ENCODE measurements at places on chromosomes 1 and 21. TPM values are rescaled to one million over a fixed set of nuclear protein-coding genes. Genes with fewer than 3 reads are reported as not detected.

The CCDC30 gene
- polyA plus RNA-seq: 0.12 TPM

The STIL gene
- polyA plus RNA-seq: 3.8 TPM

The RIMS3 gene
- polyA plus RNA-seq: 1.1 TPM

The GJA9 gene
- 0.38 TPM for polyA plus RNA-seq

The ATP1B1 gene
- polyA plus RNA-seq: 32.8 TPM

DNA sequence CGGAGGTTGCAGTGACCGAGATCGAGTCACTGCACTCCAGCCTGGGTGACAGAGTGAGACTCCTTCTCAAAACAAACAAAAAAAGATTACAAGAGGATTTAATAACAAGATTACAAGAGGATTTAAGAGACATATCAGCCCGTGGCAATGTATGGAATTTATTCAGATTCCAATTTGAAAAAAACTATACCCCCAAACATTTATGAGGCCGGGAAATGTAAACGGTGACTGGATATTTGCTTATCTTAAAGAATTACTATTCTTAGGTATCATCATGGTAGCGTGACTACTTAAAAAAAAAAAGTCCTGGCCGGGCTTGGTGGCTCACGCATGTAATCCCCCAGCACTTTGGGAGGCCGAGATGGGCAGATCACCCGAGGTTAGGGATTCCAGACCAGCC lies 21.2 kb upstream of the ELK4 start:
- no peak overlapping the region for H3K4me3 ChIP-seq
- no peaks in the 10 kb centered on the region for H3K27me3 ChIP-seq
- H3K27ac ChIP-seq: no peak overlapping the region
- no peak for DNase-seq

GRCh38 chr1:226990133-226990716 lies 50.1 kb downstream of the COQ8A start:
- no peak overlapping the region for H3K4me3 ChIP-seq
- peaks cover 6% of the 10 kb centered on the region for H3K36me3 ChIP-seq
- no peaks in the 10 kb centered on the region for H3K4me1 ChIP-seq
- H3K27ac ChIP-seq: no peak overlapping the region

- H3K4me3 ChIP-seq: no peak overlapping the region
- H3K27ac ChIP-seq: no peak overlapping the region
- H3K4me1 ChIP-seq: peaks cover 27% of the 10 kb centered on the region
- no peak for DNase-seq
Measured at GRCh38 chr1:206883160-206883559, 14.1 kb upstream of the IL24 start.

GRCh38 chr1:55700359-55701130 lies 485.4 kb upstream of the USP24 start:
- H3K4me1 ChIP-seq: peaks cover 7% of the 10 kb centered on the region
- H3K36me3 ChIP-seq: no peaks in the 10 kb centered on the region
- H3K4me3 ChIP-seq: no peak overlapping the region
- H3K27ac ChIP-seq: no peak overlapping the region

DNA sequence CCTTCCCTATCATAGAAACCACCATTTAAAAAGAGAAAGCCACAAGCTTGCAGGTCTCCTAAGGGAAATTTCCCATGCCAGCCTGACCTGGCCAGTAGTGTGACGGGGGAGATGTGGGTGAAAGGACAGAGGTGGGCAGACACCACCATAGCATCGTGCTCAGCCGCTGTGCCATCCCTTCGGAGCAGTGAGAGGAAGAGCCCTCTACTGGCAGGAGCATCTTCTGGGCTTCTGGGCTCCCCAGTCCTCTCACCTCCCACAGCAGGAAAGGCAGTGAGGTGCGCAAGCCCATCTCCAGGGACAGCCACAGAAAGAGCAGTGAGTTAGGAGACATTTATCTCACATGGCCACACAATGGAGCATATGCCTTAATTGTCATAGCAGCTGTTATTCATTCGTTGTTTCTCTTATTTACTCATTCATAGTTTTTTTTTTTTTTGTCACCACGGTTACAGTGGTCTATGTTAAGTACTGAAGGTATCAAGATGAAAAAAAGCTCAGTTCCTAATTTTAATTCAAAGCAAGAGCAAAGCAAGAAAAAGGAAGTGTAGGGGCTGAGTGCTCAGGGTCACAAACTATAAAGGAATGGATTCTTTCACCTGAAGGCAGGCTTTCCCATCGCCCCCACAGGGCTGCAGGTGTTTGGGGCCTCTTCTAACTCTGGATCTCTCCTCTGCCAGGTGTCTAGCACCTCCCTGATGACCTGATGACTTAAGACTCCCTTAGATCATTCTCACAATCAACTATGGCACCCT lies 48.8 kb upstream of the CAMK1G start:
- H3K27me3 ChIP-seq: no peaks in the 10 kb centered on the region
- peaks cover 5% of the 10 kb centered on the region for H3K4me1 ChIP-seq
- peaks cover 15% of the 10 kb centered on the region for H3K36me3 ChIP-seq
- no peak for DNase-seq

DNA sequence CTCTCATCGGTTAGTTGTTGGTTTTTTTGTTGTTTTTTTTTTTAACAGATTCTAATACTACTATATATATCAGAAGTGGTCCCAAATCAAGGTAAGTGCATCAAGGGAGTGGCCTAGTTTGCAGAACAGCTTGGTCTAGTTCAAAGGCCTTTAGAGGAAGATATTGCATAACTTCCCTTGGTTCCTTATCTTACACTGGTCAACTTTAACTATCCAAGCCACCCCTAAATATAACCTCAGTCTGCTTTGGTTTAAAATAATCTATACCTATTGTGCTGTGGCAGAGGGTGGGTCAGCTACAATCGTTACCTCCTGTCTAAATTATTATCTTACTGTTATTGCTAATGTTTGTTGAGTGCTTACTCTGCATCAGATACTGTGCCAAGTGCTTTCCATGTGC lies 6.9 kb downstream of the S100A12 start:
- no peaks in the 10 kb centered on the region for H3K27me3 ChIP-seq
- no peak overlapping the region for H3K27ac ChIP-seq
- no peak overlapping the region for H3K4me3 ChIP-seq
- no peaks in the 10 kb centered on the region for H3K36me3 ChIP-seq

GRCh38 chr1:39895731-39896480 lies 5.8 kb downstream of the MYCL start:
- H3K27ac ChIP-seq: no peak overlapping the region
- H3K4me3 ChIP-seq: no peak overlapping the region
- no peak for DNase-seq
- peaks cover 62% of the 10 kb centered on the region for H3K4me1 ChIP-seq
